Dorsolateral prefrontal cortex (tissue), 122 donors: ENCODE measurements at places on chromosomes 4 and X.

DNA sequence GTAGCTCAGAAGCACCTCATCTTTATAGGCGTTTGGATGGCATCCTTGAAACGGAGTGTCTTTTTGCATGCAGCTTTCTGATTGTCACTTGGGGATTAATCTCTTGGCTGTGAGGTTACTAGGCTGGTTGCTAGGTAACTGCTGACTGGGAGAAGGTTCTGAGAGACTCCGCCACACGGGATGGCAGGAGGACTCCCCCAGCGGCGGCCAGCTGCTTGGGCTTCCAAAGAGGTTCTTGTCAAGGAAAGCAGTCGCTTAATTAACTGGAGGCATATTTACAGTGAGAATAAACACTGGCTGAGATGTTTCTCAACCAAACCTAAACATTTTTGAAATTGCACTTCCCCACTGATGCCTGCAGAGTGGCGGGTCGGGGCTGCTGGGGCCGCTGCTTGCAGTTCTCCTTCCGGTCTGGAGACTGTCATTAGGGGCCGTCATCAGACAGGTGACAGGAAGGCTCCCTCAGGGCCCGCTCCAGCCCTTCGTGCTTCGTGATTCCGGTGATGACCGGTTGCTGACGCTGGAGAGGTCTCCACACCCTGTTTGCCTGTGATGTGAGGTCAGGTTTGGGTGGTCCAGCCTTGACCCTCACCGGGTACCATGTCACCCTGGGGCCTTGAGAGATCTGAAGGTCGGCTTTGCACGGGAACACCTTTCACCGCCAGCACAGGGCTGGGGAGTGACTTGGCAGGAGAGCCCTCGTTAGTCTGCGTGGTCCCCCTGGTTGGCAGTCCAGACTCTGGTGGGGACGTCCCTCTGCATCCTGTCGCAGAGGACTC is 9.1 kb downstream of the NSG1 start:
- peak; percentile 25 for DNase-seq

DNA sequence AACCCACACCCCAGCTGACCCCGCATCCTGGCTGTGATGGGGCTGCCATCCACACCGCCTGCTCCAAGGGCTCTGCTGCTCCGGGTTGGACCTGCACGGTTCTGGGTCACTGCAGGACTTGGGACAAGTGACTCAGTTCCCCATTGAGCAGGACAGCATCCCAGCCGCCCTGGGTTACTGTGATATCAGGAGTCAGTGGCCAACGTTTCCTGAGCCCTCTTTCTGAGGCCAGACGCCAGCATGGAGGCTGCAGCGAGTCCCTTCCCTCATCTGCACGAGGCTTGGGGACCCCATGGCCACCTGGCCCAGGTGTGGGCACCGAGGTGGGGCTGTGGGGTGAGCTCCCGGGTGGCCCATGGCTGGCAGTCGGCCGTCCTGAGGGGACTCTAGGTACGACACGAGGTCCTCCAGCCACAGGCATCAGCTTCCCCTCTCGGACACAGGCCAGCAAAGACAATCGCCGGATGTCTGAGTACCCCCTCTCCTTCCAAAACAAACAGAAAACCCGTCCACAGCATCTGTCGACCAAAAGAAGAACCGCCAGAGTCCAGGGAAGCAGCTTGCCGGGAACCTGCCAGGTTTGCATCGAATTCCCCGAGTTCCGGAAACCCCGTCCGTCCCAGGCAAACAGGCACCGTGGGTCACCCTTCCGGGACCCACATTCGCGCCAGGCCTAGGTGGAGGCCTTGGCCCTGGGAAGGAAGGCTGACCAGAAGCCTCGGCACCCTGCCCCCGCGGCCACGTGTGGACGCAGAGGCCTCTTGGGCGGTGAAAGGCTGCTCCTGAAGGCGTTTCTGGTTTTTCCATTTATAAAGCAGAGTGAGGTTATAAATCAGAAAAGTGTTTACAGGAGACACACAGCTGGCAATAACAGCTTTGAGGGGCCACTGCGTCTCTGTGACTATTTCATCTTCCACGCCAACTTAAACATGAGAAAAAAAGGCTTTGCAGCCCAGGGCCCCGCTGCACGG is 136.0 kb downstream of the FAM53A start:
- DNase-seq, result no peak

DNA sequence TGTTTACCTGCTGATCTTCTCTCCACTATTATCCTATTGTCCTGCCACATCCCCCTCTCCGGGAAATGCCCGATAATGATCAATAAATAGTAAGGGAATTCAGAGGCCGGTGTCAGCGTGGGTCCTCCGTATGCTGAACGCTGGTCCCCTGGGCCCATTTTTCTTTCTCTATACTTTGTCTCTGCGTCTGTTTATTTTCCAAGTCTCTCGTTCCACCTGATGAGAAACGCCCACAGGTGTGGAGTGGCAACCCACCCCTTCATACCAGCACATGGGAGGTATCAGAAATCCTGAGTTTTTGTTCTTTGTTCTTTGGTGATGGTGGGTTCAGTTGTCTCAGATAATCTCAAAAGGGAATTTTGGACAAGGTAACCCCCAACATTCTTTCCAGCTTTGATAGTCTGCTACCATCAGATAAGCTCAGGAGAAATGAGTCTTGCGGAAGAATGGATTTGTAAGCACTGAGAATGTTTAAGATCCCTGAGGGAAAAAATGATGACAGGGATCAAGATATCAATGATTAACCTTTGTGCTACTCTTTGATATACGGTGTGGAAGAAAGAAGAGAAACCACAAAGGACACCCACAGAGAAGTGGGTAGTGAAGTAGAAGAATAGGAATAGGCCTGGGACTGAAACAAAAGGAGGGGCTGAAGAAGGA is 117.9 kb downstream of the CEP44 start:
- no peak for DNase-seq

GRCh38 chr4:30789219-30789671 is 69.1 kb downstream of the PCDH7 start:
- DNase-seq, result no peak

- DNase-seq, result no peak
Measured at GRCh38 chrX:3589474-3589873, 124.0 kb downstream of the PRKX start.

DNA sequence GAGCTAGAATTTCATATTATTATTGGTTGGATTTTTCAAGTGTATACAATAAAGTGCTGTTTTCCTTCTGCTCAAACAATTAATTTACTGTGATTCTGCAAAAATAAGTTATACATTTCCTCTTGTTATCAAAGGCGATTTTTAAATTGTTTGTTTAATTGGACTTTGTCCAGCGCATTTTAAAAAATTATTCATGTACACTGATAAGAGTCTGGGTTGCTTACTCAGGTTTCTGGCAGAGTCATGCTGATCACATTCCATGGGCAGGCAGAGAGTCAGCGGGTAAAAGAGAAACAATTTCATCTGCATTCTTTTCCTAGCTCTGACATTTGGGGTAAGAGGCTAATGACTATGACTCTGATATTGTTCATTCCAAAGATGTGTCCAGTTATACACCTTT is 8.9 kb downstream of the FAT4 start:
- DNase-seq, result no peak
